NCI-H524 treated with DMSO at 0.1 percent for 48 hours (cell line): ENCODE measurements at places on chromosomes 6 and 20.

GRCh38 chr6:142236691-142237090 is 65.1 kb upstream of the ADGRG6 start:
- DNase-seq, result no peak

DNA sequence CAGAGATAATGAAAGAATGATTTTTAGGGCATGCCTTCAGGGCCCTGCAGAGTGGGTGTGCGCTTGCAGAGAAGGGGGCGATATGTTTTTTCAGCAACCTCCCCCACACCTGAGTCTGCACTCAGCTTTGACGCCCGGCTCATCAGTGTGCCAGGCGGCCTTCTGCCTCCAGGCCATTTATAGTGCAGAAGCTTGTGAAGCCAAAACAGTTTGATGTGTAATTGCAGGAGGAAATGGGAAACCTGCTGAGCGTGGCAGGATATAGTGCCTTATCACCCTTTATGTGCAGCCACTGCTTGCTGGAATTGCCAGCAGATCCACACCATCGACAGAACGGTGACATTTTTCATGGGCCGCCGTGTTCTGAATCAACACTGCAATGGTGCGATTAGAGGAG is 178.2 kb downstream of the CDH4 start:
- no peak for DNase-seq

- no peak for DNase-seq
Observed at GRCh38 chr20:40868551-40869217, 159.9 kb upstream of the TOP1 start.

DNA sequence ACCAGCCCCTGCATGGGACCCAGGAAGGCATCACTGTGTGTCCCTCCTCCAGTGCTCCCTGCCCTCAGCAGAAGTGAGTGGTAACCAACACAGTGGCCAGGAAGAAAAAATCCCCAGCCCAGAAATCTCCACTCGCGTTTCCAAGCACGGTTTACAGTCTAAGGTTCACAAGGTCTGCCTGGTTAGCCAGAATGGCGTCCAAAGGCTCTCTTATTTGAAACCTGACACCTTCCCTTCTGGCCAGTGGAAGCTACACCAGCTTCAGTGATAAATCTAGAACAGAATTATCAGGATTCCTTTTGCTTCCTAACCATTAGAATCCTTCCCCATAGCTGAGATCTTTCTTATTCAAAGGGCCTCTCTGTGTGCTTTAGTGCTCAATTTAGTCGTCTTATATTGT is 9.2 kb downstream of the LY86 start:
- no peak for DNase-seq

GRCh38 chr6:7145885-7146828 is 38.4 kb downstream of the RREB1 start:
- no peak for DNase-seq

GRCh38 chr6:137878029-137878428 is 11.0 kb downstream of the TNFAIP3 start:
- no peak for DNase-seq

DNA sequence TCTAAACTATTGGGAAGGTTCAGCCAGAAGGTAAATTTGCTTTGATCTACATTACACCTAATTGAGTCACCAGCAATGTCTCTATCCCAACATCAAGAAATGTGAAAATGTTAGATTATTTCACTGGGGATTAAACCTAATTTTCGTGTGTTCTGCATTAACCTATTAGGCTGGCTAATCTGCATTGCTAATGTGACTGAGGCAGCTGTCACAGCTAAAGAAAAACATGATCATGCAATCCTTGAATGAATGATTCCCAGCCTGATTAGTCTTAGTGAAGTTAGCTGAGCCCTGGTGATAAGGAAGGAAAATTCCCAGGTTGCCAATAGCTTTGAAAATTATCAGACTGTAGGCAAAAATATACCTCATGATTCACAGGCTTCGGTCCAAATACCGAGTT is 135.3 kb downstream of the LINC00237 start:
- DNase-seq, result peak; percentile 11

- no peak for DNase-seq
Observed at GRCh38 chr6:159590835-159591234, 102.2 kb downstream of the SOD2 start.

GRCh38 chr6:21965016-21965415 is 331.8 kb downstream of the PRL start:
- DNase-seq, result no peak

DNA sequence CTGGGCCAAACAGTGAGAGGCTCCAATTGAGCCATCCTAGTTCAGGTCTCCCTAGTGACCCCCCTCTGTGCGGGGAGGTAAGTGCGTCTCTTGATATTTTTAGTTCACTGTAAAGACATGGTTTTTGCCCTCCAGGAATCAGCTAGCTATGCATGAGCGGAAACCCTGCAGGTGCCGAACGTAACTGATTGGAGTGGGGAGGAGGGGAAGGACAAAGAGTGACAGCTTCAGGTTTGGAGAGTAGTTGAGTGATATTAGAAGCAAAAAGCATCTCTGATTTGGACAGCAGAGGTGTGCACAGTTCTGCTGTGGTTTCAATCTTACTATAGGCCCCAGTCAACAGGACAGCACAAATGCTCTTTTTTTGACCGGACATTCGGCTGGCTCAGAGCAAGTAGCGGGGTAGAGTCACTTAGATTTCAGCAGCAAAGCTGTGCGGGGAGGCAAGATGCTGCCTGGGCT is 31.8 kb downstream of the TBC1D7 start:
- no peak for DNase-seq

DNA sequence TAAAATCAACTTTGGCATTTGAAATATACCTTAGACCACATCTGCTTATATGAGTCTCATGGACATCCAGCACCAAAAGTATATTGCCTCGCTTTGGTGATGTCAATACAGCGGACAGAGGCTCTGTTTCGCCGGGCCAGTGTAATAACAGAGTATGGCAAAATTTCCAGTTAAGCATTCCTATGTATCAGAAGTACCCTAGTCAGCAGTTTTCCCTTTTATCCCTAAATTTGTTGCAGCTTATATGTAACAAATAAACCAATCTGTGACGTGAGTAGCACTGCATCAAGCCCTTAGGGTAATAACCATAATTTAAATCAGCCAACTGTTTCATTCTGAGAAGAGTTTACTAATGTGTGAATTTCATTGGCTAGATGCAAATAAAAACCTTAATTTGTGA is 585.5 kb upstream of the ADGRB3 start:
- DNase-seq, result no peak

GRCh38 chr6:51841626-51842025 is 245.8 kb downstream of the PKHD1 start:
- no peak for DNase-seq

- DNase-seq, result no peak
Observed at GRCh38 chr6:104357928-104358327, 501.8 kb downstream of the HACE1 start.

GRCh38 chr20:43994486-43995100 is 79.9 kb downstream of the TOX2 start:
- DNase-seq, result no peak

DNA sequence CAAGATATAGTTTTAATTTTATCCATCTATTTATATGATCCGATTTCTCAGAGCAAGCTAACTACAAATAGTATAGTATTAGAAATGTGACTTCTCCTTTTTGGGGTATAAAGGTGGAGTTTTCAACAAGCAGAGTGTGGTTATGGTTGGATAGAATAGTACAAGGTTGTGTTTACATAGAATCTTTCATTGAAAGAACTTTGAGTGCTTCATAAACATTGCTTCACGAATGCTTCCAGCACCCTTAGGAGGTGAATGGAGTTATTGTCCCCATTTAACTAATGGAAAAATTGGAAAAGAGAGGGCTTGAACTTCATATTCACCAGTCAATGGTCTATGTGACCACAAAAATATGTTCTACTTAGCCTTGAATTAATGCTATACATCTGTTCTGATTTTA is 134.1 kb upstream of the CITED2 start:
- no peak for DNase-seq

DNA sequence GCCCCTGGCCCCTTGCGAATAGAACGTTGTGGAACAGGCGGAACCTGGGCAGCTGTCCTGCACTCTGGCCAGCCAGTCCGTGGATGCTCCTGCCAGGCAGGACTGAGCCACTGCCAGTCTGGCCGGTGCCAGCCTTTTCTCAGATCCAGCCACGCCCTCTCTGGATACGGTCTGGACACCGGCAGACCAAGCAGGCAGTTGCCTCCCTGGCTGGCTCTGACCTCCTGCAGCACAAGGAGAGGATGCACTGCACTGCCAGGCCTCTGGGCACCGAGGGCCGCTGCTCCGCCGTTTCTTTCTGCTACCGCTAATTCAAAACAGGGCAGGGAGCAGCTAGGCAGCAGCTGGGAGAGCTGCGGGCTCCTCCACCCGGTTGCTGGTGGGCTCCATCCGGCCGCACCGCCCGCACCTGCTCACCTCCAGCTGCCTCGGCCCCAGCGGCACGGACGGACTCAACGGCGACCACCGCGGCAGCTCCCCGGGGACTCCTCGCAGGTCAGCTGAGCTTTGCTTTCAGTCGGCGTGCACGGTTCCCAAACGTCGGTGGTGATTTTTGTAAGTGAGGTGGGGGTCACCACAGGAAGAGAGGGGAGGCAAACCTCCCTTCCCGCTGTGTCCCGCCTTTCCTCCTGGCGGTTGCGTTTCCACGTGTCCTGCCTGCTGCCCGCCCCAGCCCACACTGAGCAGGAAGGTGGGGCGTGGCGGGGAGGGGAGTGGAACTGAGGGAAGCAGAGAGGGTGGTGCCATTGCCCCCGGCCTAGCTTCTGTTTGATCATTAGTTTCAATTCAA is 30.3 kb upstream of the AFDN start:
- DNase-seq, result peak; percentile 13

GRCh38 chr20:10719740-10720385 is 46.1 kb upstream of the JAG1 start:
- no peak for DNase-seq

DNA sequence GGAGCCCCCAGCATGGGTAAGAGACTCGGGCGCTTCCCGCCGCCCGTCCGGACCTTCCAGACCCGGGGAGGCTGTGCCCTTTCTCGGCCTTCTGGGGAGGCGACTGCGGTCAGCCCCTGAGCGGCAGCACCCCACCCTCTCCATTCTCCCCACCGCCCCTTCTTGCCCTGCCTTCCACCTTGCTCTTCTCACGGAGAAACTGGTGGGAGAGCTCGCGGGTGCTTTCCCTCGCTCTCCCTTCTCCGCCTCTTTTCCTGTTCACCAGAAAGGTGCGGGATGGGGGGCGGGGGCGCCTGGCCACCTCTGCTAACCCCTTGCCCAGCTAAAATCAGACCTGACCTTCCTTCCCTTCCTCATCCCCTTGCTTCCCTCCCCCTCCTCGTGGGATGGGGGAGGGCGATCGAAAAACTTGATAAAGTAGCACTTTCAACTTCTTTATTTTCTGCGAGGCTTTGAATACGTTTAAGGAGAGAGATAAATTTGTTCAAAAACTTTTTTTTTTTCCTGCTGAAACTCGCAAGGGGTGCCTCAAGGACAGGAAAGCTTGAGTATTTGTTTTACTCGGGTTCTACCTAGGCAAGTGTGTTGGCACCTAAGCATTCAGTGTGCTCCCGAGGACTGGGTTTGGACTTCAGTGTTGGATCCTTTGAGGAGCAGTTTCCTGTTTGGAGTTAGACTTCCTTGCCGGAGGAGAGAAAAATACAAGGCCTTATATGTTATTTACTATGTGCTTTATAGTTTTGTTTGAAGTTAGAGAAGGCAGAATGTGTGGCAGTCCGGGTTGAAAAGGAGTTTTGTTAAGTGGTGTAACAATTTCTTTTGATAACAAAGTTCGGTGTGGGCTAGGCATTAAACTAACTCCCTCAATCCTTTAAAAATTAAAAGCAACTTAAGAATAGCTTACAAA is 897 bp downstream of the CD2AP start:
- peak; percentile 2 for DNase-seq

DNA sequence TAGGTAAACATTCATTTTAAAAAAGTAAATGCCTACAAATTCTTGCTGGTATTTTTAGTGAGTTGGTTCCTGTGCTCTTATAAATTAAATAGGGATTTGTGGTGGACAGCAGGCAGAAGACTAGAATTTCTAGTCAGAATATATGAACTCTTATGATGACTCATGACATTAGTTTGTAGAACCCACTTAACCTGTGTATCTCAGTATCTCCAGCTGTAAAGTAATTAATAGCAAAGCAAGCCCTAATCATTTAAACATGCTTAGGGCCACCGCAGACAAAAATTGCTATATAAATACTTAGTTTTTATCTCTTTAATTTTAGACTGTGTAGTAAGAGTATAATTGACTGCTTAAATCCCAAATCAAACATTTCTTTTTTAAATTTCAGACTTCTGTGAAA is 2.4 kb downstream of the FAM135A start:
- no peak for DNase-seq

DNA sequence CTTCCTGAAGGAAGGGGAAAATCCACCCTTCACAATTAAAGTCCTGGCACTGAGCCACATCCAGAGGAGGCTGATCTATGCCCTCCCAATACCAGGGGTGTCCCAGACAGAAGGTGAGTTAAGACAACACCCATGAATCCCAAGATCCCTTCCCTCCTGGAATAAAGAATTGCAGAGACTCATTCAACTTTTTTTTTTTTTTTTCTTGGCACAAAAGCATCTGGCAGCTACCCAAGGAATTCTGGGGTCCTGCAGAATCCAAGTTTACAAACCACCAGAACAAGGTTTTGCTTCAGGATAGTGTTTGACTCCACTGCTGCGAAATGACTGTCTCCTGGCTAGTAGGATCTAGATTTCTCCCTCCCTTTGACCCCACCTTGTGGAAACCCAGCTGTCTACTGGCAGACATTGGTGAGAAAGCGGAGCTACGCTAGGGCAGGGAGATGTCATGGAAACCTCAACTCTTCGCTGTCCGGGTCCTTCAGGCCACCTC is 37.4 kb downstream of the JAG1 start:
- DNase-seq, result no peak

- no peak for DNase-seq
Observed at GRCh38 chr6:116528133-116528532, 16.7 kb downstream of the CALHM5 start.

DNA sequence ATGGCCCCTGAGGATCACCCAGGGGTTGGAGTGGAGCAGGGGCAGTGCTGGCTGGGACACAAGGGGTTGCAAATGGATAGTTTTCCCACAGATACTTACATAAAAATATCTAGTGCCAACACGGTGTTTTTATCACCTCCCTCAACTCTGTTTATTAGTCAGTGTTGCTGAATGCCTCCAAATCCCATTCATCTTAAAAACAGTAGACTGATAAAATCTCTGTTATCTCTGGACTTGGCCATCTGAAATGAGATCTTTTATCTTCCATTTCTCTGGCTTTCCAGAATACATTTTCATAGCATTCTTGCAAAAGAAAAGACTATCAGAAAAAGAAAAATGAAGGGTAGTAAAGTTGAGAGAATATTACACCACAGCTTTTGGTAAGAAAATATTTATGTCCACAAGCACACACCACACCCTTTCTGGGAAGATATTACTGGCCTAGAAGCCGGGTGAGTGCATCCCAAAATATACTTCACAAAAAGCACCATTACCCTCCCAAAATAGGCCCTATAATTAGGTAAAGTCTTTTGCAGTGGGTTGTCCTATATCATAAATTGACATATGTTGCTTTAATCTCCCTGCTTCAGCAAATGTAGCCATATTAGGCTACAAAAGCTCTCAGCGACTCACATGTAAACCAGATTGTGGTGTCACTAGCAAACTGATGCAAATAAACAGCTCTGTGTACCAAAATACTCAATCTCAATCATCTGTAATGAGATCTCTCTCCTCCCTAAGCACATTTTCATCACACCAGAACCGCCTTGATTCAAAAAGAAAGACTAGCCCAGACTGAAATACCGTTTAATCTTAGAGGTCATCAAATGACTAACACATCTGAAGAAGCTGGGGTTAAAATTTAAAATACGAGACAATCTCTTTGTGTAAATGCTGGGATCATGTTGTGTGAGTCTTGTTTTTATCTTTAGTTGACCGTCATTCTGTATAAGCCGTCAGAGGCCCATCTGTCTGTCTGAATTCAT is 96.7 kb downstream of the FYN start:
- DNase-seq, result peak; percentile 49

GRCh38 chr20:23337312-23337711 is 13.3 kb upstream of the NXT1 start:
- DNase-seq, result no peak
